ENCODE measurements at places on chromosomes 4 and X.

- peak; percentile 39 for DNase-seq
Measured at GRCh38 chrX:71533851-71534561, 1.1 kb downstream of the OGT start.

DNA sequence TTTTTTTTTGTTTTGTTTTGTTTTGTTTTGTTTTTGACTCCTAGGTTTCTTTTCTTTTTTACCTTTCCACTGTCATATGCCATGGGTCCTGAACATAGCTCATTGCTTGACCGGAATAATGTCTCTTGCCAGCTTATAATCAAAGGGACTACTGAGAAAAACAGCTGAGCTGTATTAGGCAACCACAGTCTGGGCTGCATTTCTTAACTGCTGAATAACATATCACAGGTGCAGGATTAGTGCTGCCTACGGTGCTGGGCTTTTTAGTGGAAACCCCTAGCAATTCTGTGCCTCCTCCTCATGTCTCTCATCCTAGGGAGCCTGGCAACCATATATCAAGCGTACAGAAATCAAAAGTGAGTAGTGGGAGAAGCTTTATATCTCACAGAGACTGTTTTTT is 333.5 kb downstream of the BMPR1B start:
- DNase-seq = no peak

GRCh38 chrX:152897222-152898131 is at the start of gene ZNF185:
TSS of gene ZNF185 (plus strand) at chrX:152898067. CDS start at chrX:152914490, 16,423 bp downstream.
- no peak for DNase-seq

DNA sequence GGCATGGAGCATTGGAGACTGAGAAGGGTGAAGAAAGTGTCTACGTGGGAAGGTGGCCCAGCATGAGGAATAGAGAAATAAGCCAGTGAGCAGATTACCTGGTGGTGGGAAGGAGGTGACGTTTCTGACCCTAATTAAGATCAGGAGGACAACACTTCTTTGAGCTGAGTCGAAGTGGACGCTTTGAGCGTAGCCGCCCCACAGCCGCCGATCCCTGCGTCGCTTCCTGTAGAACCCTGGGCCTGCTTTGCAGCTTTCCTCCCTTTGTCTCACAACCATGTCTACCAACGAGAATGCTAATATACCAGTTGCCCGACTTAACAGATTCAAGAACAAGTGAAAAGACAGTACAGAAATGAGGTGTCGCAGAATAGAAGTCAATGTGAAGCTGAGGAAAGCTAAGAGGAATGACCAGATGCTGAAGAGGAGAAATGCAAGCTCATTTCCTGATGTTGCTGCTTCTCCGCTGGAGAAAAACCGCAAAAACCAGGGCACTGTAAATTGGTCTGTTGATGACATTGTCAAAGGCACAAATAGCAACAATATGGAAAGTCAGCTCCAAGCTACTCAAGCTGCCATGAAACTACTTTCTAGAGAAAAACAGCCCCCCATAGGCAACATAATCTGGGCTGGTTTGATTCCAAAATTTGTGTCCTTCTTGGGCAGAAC is 6.4 kb upstream of the ANTXR2 start:
- no peak for DNase-seq

DNA sequence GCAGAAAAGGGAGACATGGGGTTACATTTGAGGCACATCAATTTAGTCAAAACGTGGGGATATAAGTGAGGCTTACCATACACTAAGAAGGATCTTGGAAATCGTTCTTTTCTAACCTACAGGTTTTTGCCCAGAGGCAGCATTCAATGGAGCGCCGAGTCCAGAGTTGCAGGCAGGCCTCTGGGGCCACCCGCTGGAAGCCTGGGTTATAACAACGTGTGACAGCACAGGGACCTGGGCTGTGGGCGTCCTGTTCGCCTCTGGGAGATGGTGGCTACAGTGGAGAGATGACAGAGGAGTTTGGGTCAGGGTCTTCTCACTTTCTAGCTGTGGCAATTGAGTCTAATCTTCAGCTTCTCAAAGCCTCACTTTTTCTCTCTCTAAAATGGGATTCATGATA is 53.9 kb downstream of the ENPP6 start:
- DNase-seq = peak; percentile 42

DNA sequence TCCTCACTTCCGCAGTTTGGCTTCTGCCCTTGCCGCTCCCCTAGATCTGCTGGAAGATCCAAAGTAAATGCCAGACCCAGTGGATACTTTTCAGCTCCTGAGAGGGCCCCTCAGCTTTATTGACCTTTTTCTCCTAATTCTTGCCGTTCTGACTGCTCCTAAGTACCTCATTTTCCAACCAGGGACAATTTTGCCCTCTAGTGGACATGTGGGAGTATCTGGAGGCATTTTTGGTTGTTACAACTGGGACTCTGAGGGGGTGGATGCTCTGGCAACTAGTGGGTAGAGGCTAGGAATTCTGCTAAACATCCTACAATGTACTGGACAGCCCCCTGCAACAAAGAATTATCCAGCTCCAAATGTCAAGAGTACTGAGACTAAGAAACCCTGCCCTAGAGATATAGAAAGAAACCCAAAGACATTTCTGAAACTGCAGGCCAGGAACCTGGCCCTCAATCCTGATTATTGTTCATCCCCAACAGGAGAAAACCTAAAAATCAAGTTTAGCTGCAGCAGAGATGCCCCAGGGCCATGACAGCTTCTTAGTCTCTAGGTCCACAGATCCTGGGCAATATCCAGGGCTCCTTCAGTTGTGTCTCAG is 3.4 kb downstream of the TEX13B start:
- DNase-seq = no peak

DNA sequence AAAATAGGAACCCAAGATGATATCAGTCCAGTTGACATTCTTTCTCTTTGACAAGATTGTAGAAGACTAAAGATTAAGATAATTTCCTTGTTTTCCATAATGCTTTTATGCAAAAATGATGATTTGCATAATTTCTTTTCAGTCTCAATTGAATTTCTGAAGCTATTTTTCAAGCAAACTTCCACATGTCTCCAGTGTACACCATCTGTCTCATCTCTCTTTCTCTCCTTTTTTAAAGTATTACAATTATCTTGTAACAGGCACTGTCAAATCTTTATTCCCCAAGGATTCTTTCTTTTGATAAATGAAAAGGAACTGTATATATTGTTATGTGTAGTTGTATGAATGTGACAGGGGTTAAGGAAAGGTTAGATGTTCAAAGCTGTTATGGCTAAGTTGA is 7.9 kb upstream of the SH3RF1 start:
- no peak for DNase-seq

- DNase-seq = no peak
Measured at GRCh38 chr4:19047279-19047880, 1025.8 kb upstream of the LCORL start.

DNA sequence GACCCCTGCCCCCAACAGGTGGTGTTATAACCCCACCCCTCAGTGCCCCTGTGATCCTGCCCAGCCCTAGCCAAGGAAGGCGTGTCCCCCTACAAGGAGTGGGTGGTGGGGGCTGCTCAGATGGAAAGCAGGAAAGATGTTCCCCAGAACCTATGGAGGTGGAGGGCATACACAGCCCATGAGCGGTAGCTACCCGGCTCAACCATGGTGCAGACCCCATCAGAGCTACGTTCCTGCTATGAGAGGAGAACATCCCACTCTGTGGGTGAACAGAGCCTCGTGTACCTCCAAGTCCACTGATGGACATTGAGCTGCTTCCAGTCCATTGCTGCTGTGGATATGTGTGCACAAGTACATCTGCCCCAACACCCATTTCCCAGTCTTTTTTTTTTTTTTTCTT is 71.1 kb downstream of the SHOX start:
- no peak for DNase-seq

- no peak for DNase-seq
Measured at GRCh38 chr4:32393806-32394205, 1673.6 kb downstream of the PCDH7 start.

DNA sequence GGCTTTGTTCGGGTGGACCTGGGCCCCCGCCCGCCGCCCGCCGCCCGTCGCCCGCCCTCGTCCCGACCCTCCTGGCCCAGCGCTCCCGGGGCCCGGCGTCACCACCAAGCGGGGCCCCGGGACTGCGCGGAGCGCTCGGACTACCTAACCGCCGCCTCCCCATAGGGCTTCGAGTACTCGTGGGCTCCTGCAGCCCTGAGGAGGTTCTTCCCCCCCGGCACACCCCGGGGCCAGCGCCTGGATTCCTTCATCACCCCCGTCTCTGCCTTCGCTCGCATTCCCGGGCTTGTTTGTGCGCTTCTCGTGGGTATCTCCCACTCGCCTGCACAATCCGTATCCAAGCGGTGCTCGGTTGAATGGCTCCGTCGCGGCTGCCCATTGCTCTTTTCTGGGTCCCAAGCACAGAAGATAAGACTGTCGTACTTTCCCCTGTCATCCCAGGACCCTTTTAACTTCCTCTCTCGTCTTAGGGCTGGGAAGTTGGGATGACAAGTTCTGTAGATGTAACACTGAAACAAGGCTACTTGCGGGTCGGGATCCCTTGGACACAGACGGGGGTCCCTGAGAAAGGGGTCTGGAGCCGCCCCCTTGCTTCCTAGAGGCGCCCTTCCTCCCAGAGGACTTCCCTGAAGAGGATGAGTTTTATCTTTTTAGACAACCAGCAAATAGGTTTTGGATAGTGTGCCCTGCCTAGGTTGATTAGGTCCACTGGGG is 565 bp downstream of the MOB1B start:
- DNase-seq = peak; percentile 39

GRCh38 chr4:107854356-107855022 is 29.8 kb downstream of the SGMS2 start:
- DNase-seq = no peak

- DNase-seq = no peak
Measured at GRCh38 chr4:22999419-22999818, 306.7 kb downstream of the GBA3 start.

DNA sequence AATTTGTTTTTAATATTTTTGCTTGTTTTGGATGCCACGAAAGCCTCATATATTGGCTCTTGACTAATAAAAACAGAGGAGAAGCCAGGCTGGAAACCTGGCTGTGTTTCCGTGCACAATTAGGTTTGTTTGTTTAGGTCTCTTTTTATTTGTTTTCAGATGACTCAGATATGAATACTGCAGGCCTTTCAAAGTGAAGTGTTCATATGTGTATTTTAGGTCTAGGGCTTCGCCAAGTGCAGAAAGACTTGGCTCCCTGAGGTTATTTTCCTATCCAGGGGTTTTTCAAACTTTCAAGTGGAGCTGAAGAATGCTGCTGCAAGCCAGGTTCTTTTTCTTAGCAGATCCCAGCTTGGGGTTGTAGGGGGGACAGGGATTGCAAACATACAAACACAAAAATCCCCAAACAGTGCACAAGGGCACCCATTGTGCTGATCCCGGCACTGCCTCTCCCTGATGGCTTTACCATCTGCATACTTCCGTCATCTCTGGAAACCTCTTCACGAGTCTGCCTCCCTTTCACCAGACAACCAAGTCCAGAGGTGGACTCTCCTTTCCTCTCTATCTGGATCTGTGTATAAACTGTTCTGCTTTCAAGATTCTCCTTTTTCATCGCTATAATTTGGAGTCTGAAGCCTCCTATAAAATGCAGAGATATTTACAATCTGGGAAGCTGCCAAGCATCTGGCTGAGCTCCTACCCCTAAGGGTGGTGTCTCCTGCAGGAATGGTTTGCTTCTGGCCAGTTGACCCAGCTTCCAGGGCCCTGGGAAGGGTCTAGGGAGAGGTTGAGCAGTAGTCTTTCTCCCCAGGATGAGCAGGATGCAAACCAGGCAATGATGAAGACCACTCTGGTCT is 108.6 kb downstream of the SMIM20 start:
- DNase-seq = no peak

DNA sequence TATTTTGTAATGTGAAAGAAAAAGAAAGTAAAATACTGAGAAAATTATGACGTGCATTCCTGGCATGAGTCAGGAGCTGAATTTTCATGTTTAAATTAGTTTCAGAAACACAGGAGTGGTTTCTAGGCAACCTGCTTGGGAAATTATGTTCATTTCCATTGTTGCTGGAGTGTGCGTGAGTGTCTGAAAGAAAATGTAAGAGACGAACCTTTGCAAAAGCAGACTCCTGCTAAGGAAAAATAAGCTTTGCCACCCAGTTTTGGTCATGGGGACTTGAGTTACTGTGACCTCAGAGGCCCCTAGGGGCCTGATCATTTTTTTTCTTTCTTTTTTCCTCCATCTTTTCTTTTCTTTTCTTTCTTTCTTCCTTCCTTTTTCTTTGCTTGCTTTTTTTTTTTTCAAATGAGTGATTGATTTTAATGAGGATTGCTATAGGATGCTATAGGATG is 18.8 kb upstream of the CHRNA9 start:
- no peak for DNase-seq

GRCh38 chrX:18272222-18272621 is 51.5 kb upstream of the BEND2 start:
- DNase-seq = no peak

DNA sequence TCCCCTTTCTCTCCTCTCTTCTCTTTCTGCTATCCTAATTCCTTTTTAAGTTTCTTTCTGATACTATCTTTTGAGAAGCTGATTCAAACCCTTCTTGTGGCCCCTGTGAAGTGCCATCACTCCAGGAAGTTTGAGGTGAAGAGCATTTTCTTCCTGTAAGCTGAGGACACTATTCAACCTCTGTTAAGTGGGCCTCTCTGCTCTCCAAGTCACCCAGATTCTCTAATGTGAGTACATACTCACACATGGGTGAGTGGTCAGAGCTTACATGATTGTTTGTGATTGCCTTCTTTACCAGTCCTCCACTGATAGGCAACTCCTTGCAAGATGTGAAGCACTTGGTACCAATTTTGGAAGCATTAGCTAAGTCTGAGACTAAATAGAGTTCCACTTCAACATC is 18.4 kb upstream of the SMIM10L2A start:
- DNase-seq = no peak

DNA sequence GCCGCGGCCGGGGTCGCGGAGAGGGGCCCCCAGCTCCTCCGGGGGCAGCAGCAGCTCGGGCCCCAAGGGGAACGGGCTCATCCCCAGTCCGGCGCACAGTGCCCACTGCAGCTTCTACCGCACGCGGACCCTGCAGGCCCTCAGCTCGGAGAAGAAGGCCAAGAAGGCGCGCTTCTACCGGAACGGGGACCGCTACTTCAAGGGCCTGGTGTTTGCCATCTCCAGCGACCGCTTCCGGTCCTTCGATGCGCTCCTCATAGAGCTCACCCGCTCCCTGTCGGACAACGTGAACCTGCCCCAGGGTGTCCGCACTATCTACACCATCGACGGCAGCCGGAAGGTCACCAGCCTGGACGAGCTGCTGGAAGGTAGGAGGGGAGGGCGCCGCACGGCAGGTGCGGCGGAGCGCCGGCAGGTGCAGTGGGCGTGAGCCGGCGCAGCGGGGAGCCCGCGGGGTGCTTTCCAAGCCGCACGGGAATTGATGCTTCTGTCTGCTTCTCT is 886 bp downstream of the DCLK2 start:
- peak; percentile 34 for DNase-seq

GRCh38 chr4:46389301-46389775 is 590 bp downstream of the GABRA2 start:
- DNase-seq = no peak
